ENCODE measurements at places on chromosomes 11 and 22. TPM values are rescaled to one million over a fixed set of nuclear protein-coding genes. Genes with fewer than 3 reads are reported as not detected.

The GSTT2B gene
- total RNA-seq = 2.8 TPM

The CCDC83 gene
- total RNA-seq = not detected

The SLC5A1 gene
- 0.82 TPM for total RNA-seq

The BACE1-AS gene
- 9.7 TPM for total RNA-seq

The OR8D4 gene
- total RNA-seq = not detected

The FADS3 gene
- total RNA-seq = 34.5 TPM

The CBLIF gene
- not detected for total RNA-seq

The GLYATL1 gene
- 5.0 TPM for total RNA-seq
